ENCODE measurements at places on chromosomes 4 and X.

DNA sequence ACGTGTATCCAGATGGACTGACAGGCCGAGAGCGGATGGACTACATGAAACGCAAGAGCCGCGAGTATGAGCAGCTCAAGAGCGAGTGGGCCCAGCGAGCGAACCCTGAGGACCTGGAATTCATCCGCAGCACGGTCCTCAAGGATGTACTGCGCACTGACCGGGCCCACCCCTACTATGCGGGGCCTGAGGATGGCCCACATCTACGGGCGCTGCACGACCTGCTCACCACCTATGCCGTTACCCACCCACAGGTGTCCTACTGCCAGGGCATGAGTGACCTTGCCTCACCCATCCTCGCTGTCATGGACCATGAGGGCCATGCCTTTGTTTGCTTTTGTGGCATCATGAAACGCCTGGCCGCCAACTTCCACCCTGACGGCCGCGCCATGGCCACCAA, 14.6 kb upstream of the RBM3 start:
- DNase-seq: no peak

DNA sequence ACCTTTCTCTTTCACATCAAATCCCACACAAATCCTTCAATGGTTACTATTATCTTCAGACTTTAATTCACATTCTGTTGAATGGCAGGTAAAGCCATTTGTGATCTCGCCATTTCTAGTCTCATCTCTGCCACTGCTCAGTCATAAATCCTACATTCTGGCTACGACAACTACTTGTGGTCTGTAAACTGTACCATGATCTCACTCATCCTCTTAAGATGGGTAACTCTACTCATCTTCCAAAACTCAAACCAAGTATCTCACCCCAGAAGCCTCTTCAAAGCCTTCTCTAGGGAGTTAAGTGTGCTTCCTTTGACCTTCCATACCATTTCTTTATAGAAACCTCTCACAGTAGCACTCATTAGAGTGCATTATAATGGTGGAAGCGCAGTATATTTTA, 101.8 kb downstream of the NEK1 start:
- DNase-seq: no peak

DNA sequence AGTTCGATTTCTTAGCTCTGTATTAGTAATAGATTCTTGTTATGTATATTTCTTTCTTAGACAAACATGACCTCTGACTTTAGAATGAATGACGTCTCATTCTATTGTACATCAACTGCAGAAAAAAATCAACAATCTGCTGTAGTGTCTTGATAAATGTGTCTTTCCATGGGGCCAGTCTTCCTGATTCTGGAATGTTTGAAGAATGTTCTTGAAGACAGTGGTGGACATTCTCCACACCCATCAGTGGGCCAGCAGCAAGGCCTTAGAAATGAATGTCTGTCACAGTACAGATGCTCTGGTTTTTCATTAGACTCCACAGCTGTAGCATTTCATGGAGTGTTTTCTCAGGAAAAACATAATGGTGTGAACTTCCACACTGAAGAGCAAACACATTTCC, 63.2 kb upstream of the FAM47B start:
- DNase-seq: no peak

DNA sequence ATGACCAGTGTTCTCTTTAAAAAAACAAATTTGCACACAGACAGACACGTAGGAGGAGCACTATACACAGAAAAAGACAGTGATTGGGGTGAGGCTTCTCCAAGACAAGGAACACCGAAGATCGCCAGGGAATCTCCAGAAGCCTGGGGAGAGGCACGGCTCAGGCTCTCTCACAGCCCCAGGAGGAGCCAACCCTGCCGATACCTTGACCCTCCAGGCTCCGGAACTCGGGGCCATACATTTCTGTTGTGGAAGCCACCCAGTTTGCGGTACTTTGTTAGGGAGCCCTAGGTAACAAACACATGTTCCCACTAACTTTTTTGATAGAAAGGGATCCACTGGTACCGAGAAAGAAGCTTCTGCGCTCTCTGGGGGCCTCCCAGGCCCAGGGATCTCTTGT, 55.8 kb downstream of the DCTD start:
- no peak for DNase-seq
